Breast epithelium (tissue), 4 donors: ENCODE measurements at places on chromosomes 4 and X. TPM values are rescaled to one million over a fixed set of nuclear protein-coding genes. Genes with fewer than 3 reads are reported as not detected.

- DNase-seq = no peak
Measured at GRCh38 chr4:170674176-170674575, 584.4 kb upstream of the AADAT start.

- no peak for DNase-seq
Measured at GRCh38 chr4:159855731-159856130, 752.9 kb downstream of the RAPGEF2 start.

DNA sequence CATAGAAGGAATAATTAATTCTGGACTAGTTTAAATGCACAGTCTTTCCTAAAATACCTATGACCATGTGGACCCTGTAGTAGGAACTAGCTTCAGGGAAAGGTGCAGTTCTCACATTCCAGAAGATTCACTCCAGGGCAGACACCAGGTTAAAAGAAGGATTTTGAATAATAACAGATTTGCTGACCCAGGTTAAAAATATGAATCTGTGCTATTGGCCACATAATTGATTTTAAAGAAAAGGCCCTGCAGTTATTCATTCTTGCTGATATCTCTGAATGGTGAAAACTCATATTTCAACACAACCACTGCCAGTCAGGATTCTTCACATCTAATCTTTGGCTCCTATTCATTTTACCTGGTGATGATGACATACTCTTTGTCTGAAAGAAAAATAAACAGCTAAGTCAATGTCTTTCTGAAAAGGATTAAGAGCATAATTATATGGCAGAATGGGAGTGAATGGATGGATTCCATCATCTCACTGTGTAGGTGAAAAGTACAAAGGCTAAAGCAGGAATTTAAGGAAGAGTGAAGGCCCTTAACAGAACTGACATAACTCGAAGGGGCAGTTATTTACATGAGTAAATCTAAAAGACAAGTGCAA is 432.8 kb downstream of the PDGFC start:
- no peak for DNase-seq

- no peak for DNase-seq
Measured at GRCh38 chrX:153685751-153686696, 1.7 kb upstream of the SLC6A8 start.

- no peak for DNase-seq
Measured at GRCh38 chr4:73911746-73912145, 42.6 kb downstream of the CXCL1 start.

The ZNF711 gene
- total RNA-seq = 14.5 TPM

The SYNPO2 gene
- 30.2 TPM for total RNA-seq

DNA sequence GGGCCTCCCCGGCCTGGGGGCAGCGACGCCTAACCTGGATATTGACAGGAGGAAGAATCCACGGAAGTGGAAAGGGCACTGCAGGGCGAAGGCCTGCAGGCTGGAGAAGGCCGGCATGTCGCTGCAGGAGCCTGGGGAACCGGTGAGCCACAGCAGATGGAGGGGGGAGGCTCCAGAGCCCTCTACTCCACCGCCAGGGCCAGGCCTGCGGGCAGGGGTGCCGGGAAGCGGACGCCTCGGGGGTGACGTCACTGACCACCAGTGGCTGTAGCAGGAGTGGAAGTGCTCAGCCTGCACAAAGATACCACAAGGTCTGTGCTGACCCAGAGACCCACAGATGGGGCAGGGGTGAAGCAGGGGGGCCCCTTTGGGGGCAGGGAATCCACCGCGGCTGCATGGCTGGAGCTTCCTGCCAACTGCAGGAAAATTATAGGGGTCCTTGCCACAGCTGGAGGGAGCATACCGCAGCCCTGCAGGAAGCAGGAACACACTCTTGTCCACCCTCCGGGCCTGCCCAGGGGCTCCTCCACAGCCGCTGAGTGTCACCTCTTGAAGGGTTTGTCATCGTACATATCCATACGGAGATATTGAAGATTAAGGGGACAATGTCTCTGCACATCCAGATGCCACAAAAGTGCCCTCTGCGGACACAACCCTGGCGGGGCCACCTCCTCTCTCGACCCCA is 7.6 kb upstream of the HTRA3 start:
- no peak for DNase-seq

GRCh38 chr4:13516315-13516860 is 27.9 kb downstream of the NKX3-2 start:
- DNase-seq = no peak

DNA sequence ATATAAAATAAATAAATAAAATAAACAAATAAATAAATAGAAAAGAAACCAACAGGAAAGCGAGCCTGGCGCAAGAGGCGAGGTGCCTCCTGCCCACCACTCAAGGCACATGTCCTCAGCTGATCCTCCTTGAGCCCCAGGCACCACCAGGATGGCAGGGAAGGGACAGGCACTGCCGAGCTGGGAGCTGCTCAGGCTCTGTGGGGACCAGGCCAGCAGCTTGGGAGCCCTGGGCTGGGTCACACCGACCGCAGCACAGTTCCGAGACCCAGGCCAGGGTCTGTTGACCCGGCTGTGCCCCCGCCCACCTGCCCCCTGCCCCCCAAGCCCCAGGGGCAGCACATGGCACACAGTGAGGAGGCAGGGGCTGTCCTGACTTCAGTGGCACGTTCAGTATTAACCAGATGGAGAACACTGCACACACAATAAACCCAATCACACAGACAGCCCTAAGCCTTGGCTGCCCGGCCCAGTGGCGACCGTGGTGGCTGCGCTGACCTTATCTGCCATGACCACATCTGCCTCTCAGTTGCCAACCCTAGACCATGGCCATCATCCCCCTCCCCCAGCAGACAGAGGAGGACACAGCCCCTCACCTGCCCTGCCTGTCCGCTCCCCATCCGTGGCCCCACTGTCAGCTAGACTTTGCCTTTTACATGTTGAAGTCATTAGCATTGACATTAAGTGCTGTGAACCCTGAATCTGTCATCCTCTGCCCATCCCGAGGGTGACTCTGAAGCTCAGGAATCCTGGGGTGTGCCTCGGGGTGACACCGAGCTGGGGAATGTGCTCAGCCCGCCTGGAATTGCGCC is 2.9 kb upstream of the TREX2 start:
- DNase-seq = no peak

GRCh38 chrX:142043196-142043595 is 139.5 kb downstream of the MAGEC1 start:
- DNase-seq = no peak

- no peak for DNase-seq
Measured at GRCh38 chr4:21248331-21248730, 548.1 kb downstream of the PACRGL start.

DNA sequence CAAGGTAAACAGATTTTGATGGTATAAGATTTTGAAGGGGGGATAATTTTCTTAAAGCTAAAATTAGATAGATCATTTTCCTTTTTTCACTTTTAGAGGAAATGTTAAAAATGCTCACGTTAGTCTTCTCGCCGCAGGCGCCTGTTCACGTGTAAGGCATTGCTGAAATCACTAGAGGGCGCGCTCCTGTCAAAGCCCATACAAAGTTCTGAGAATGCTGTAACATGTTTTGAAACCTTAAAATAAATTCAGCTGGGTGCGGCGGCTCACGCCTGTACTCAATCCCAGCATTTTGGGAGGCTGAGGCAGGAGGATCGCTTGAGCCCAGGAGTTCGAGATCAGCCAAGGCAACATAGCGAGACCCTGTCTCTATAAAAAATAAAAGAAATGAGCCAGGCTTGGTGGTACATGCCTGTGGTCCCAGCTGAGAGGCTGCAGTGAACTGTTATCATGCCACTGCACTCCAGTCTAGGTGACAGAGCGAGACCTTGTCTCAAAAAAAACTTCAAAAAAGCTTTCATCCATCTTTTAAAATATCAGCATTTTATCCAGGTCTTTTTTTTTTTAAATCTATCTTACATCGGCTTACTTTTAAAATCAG is 138.0 kb downstream of the RBMX2 start:
- no peak for DNase-seq

DNA sequence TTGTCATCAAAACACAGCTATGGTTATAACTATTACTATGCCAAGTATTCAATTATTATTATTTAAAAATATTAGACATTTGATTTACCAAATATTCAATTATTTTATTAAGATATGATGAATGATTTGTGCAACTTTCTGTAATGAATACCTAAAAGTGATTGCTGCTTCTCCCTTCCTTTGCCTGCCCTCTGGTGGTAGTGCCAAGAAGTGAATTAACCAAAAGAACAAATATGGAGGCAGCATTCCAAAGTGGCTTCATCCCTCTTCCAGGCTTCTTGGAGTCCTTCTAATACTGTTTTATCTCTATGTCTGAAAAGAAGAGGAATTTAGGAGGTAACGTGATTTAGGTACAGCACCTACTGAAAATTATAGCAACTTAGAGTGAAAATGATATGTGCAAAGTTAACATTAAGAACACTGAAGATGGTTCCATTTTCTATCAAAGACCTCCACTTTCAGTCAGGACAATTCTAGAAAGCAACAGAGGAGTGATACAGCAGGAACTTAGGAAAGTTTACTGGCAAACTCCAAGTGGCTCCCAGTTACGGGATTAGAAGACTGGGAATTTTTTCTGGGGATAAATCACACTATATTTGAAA is 43.0 kb downstream of the ENPEP start:
- no peak for DNase-seq

- DNase-seq = no peak
Measured at GRCh38 chrX:37871626-37872302, 24.4 kb upstream of the DYNLT3 start.
